Parietal lobe (tissue), 2 donors: ENCODE measurements at places on chromosomes 13 and 19. TPM values are rescaled to one million over a fixed set of nuclear protein-coding genes. Genes with fewer than 3 reads are reported as not detected.

Gene B3GNT3
- not detected for total RNA-seq

Gene GNA15
- total RNA-seq, result 0.94 TPM

Gene SIRT6
- 13.1 TPM for total RNA-seq

Gene KCNJ14
- total RNA-seq, result 1.6 TPM

Gene IGFL2
- 2.2 TPM for total RNA-seq

Gene RFPL4AL1
- not detected for total RNA-seq

Gene RLN3
- not detected for total RNA-seq

Gene ZNF729
- not detected for total RNA-seq
